CD14-positive monocyte (primary cell): ENCODE measurements at places on chromosomes 4 and X.

DNA sequence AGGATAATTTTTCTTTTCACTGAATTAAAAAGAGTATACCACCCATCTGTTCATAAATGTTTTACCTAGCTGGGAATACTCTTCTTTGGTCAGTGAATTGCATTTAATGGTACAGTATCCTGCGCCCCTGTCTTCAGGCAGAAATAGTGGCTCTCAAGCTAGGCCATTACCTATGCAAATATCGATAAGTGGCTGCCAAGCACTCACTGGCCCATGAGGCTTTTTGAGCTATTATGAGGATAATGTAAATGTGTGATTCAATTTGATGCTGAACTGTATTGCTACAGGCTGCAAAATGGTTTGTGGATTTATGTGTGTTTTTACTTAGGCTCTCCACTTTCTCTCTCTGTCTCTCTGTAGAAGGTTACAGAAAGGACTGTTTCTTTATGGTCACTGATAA lies 30.1 kb upstream of the MTMR1 start:
- DNase-seq = no peak

DNA sequence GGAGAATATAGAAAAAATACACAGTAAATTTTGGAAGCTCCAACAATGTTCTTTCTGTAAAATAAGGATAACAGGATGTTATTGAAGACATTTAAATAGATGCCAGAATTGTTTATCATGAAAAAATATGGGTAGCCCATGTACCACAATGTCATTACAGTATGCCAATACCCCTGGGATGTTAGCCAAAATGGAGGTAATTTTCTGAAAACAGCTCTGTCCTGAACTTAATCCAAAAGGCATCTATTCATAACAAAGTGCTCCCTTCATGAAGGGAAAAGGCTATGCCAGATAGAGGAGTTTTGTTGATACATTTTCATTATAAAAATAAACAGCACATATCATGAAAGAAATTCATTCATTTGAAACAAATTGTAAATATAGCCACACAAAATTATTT lies 1902.6 kb upstream of the AGA start:
- DNase-seq = no peak

DNA sequence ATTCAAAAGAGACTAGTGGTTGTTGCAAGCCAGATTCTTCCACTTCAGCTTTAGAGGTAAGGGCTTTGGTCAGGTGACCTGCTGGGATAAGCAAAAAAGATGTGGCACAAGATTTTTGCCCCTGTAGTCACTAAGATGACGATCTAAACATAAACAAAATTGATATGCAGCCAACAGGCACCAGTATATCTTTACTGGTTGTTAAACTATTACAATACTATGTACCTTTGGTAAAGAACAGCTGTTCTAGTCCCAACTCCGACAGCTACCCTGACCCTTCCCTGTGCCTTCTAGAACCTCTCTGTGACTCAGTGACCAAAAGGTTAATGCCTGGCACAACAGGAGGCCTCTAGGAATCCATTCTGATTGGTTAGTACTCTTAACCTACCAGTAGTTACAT lies 59.6 kb downstream of the MGST2 start:
- DNase-seq = no peak

GRCh38 chrX:72107841-72108595 lies 23.7 kb downstream of the RTL5 start:
- peak; percentile 80 for DNase-seq
